Smooth muscle cell of the umbilical artery (primary cell): ENCODE measurements at places on chromosomes 1 and 21. TPM values are rescaled to one million over a fixed set of nuclear protein-coding genes. Genes with fewer than 3 reads are reported as not detected.

The CLCN6 gene
- total RNA-seq = 11.0 and 16.0 TPM in 2 replicates

The CORT gene
- total RNA-seq = 0.18 TPM in 1 of 2 replicates, not detected in the other

The ARMH1 gene
- 0.59 and 1.2 TPM in 2 replicates for total RNA-seq

The ATP1A4 gene
- total RNA-seq = not detected in 2 replicates

The LPAR3 gene
- total RNA-seq = 1.5 and 2.4 TPM in 2 replicates

The GPA33 gene
- not detected in 2 replicates for total RNA-seq

The SERTAD4 gene
- total RNA-seq = 0.59 and 0.78 TPM in 2 replicates

The ANKRD65 gene
- 0.18 and 0.30 TPM in 2 replicates for total RNA-seq

The DDAH1 gene
- 41.3 and 79.6 TPM in 2 replicates for total RNA-seq

The USP25 gene
- total RNA-seq = 17.8 and 28.2 TPM in 2 replicates

The COL16A1 gene
- total RNA-seq = 200 and 541 TPM in 2 replicates

The HES2 gene
- total RNA-seq = 0.37 TPM in 1 of 2 replicates, not detected in the other

The DCST1 gene
- total RNA-seq = not detected in 2 replicates

The SYT14 gene
- total RNA-seq = 0.28 and 0.89 TPM in 2 replicates

The GJA4 gene
- total RNA-seq = 0.09 TPM in 1 of 2 replicates, not detected in the other

The INPP5B gene
- 20.8 and 25.8 TPM in 2 replicates for total RNA-seq

The KIF2C gene
- 2.1 and 19.1 TPM in 2 replicates for total RNA-seq

The MROH9 gene
- under 0.01 TPM in 1 of 2 replicates, not detected in the other for total RNA-seq

The ZBTB8B gene
- total RNA-seq = under 0.01 TPM in 2 replicates

The S100A6 gene
- 237 and 536 TPM in 2 replicates for total RNA-seq

The TNNI3K gene
- total RNA-seq = 0.59 TPM in 1 of 2 replicates, not detected in the other

The RNU1-3 gene
- under 0.01 TPM in 2 replicates for total RNA-seq

The LORICRIN gene
- not detected in 2 replicates for total RNA-seq

The MAP10 gene
- 1.8 TPM in 2 replicates for total RNA-seq

The S100B gene
- total RNA-seq = not detected in 2 replicates

The CFHR5 gene
- total RNA-seq = not detected in 2 replicates

The FCMR gene
- not detected in 2 replicates for total RNA-seq

The MSH4 gene
- total RNA-seq = 0.46 and 0.59 TPM in 2 replicates

The CRYAA gene
- total RNA-seq = not detected in 2 replicates

The RGS1 gene
- not detected in 2 replicates for total RNA-seq

The PALMD gene
- total RNA-seq = 0.23 and 0.59 TPM in 2 replicates

The IFI44 gene
- total RNA-seq = 7.8 and 17.2 TPM in 2 replicates

The WDR64 gene
- total RNA-seq = not detected in 2 replicates

The PCAT6 gene
- total RNA-seq = 0.78 and 0.89 TPM in 2 replicates

The C1orf141 gene
- not detected in 2 replicates for total RNA-seq

The NBPF3 gene
- total RNA-seq = 24.9 and 33.3 TPM in 2 replicates

The FAM43B gene
- 0.09 TPM in 1 of 2 replicates, not detected in the other for total RNA-seq

The OR2T10 gene
- total RNA-seq = not detected in 2 replicates

The EFNA1 gene
- total RNA-seq = 0.37 TPM in 1 of 2 replicates, not detected in the other

The LIN28A gene
- not detected in 2 replicates for total RNA-seq

The TRPM2 gene
- under 0.01 TPM in 1 of 2 replicates, not detected in the other for total RNA-seq

The GPR37L1 gene
- 0.05 and 0.30 TPM in 2 replicates for total RNA-seq

The TFF2 gene
- not detected in 2 replicates for total RNA-seq

The NDC1 gene
- total RNA-seq = 14.0 and 20.2 TPM in 2 replicates

The WNT2B gene
- 0.89 and 3.0 TPM in 2 replicates for total RNA-seq

The VASH2 gene
- total RNA-seq = 1.4 and 2.4 TPM in 2 replicates
